ENCODE measurements at places on chromosomes 13 and 19. TPM values are rescaled to one million over a fixed set of nuclear protein-coding genes. Genes with fewer than 3 reads are reported as not detected.

DNA sequence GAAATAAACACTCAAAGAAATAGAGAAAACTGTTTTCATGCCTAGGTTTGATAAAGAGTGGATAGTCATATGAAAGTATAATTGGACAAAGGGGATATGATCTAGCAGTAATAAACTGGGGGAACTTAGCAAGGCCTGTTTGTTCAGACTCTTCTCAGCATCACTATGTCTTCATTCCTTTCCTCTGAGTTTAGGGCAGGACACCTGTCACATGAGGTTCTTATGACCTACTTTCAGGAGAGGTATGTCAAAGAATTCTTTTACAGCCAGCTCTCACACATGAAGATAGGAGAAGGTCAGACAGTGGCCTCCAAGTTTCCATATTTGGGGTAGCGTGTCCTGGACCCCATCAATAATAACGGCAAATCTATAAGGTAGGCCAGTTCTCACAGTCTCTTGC, 11.4 kb upstream of the RFXAP start:
- H3K36me3 ChIP-seq = no peaks in the 10 kb centered on the region
- DNase-seq = no peak
- no peaks in the 10 kb centered on the region for H3K27me3 ChIP-seq
- H3K27ac ChIP-seq = no peak overlapping the region
- H3K4me3 ChIP-seq = no peak overlapping the region

DNA sequence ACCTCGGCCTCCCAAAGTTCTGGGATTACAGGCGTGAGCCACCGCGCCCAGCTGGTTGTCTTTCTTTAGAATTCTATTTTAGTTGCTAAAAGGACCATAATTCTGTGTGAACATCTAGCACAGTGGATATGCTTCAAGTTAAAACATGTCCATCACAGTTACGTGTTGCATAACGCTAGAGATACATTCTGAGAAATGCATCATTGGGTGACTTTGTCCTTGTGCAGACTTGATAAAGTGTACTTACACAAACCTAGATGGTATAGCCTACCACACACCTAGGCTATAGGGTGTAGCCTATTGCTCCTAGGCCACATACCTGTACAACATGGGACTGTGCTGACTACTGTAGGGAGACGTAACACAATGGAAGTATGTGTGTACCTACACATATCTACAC, 35.4 kb downstream of the DOCK9 start:
- peaks cover 11% of the 10 kb centered on the region for H3K4me1 ChIP-seq
- H3K4me3 ChIP-seq = no peak overlapping the region
- peak overlapping the region; percentile 43 for H3K27ac ChIP-seq

ZNF181 gene
- total RNA-seq = 23.5 TPM

LRP3 gene
- 17.2 TPM for total RNA-seq

SRRM5 gene
- total RNA-seq = not detected

- no peak for DNase-seq
- H3K27ac ChIP-seq = no peak within 1 kb of the TSS
- H3K36me3 ChIP-seq = no peaks in the 10 kb centered on the region
- peaks cover 82% of the 10 kb centered on the region for H3K27me3 ChIP-seq
Measured at GRCh38 chr13:95552539-95553441, at the start of gene CLDN10. Gene CLDN10 (plus strand): TSS chr13:95552720. CDS start chr13:95552754, 34 bp downstream.

DNA sequence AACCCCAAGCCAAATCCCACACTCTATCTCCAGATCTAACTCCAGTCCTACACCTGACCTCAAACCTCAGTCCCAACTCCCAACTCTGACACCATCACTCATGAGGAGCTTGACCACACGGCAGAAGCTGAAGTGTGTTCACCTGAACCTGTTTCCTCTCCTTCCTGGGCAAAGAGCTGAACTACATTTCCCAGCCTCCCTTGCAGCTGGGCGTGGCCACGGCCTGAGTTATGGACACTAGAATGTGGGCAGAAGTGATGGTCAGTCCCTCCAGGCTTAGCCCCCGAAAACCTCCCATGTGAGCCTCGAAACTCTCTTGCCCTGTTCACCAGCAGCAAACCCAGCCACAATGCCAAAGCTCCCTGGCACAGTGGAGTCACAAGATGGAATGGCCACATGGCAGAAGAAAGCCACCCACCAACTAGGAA, 19.5 kb upstream of the MEIS3 start:
- H3K4me1 ChIP-seq = peaks cover 8% of the 10 kb centered on the region
- H3K4me3 ChIP-seq = no peak overlapping the region
- no peaks in the 10 kb centered on the region for H3K27me3 ChIP-seq
- no peak for DNase-seq
- H3K27ac ChIP-seq = no peak overlapping the region

DNA sequence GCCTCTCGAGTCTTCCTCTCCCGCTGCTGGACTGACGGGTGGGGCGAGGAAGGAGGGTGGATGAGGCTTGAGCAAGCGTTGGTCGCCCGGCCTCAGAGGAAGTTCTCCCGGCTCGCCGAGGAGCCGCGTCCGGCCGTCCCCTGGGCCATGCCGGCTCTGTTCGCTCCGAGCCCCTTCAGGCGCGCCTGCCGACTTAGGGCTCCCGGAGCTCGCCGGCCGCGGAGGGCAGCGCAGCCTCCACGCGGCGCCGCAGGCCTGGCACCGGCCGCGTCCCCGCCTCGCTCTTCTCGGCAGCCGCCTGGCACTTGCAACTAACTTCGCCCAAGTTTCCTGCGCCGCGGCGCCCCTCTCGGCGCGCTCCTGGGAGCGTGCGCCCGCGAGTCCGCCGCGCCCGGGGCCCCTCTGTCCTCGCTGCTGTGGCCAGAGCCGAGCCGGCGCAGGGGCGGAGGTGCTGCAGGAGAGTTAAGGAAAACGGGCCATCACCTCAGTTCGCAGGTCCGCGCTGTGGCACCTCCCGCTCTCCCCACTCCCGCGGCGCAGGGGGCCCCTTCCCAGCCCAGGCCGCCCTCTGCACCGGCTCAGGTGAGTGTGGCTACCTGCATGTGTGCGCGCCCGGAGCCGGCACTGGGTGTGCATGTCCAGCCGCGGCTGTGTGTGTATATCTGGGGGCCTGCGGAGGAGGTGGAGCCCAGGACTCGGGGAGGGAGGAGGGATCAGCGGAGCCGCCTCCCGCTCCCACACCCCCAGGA, 641 bp upstream of the SOX21 start:
- DNase-seq = no peak
- H3K4me3 ChIP-seq = peak overlapping the region; percentile 68
- H3K27me3 ChIP-seq = peaks cover 23% of the 10 kb centered on the region
- no peaks in the 10 kb centered on the region for H3K36me3 ChIP-seq

- H3K36me3 ChIP-seq = no peaks in the 10 kb centered on the region
- no peak overlapping the region for H3K4me3 ChIP-seq
- no peak overlapping the region for H3K27ac ChIP-seq
- DNase-seq = no peak
- no peaks in the 10 kb centered on the region for H3K4me1 ChIP-seq
Measured at GRCh38 chr13:71254384-71254783, 612.6 kb downstream of the DACH1 start.

DNA sequence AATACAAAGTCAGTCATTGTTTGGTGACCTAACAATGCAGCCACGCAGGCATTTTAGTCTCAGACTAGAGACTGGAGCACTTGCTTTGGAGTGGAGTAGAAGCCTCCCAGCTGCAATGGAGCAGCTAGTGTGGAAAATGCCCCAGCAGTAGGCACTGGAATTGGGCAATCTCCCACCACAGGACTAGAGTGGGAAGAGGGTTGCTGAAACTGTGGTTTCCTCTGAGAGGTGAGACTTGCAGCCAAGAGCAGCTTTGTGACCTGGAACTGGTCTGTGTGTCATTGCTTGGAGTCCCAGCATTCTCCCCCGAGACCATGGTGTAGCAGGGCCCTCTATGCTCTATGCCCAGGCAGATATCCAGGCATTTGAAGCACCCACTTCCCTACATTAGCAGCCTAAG, 556.3 kb downstream of the UQCRFS1 start:
- H3K27me3 ChIP-seq = no peaks in the 10 kb centered on the region
- no peak overlapping the region for H3K4me3 ChIP-seq
- H3K4me1 ChIP-seq = no peaks in the 10 kb centered on the region
- H3K27ac ChIP-seq = no peak overlapping the region
- H3K36me3 ChIP-seq = no peaks in the 10 kb centered on the region
- DNase-seq = no peak

ZNF329 gene
- 6.7 TPM for total RNA-seq

DNA sequence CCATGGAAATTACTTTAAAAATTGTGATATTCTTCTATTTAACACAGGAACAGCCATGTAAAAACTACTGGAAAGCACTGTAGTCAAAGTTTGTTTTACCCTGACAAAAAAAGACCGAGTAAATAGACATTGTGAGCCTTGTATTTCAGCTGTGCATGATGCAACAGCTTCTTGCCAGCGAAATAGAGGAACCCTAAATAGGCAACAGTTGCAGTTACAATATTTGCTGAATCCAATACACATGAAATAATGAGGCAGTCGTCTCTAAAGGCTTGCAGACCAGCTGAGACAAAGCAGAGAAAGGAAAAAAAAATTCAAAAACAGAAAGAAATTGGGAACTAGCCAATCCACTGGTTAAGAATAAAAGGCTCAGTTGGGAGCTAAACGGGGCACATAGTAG, 1001.1 kb downstream of the OLFM4 start:
- no peak overlapping the region for H3K27ac ChIP-seq
- no peaks in the 10 kb centered on the region for H3K27me3 ChIP-seq
- H3K4me1 ChIP-seq = no peaks in the 10 kb centered on the region
- no peaks in the 10 kb centered on the region for H3K36me3 ChIP-seq
- DNase-seq = no peak

DLEU7 gene
- not detected for total RNA-seq

GRCh38 chr19:36141039-36141927, 1.4 kb downstream of the CAPNS1 start:
- peaks cover 48% of the 10 kb centered on the region for H3K4me1 ChIP-seq
- peak; percentile 59 for DNase-seq
- peaks cover 17% of the 10 kb centered on the region for H3K36me3 ChIP-seq
- H3K4me3 ChIP-seq = peak overlapping the region; percentile 82
- H3K27ac ChIP-seq = peak overlapping the region; percentile 92

GRCh38 chr19:17846146-17846545, 1.6 kb downstream of the JAK3 start:
- peak overlapping the region; percentile 46 for H3K4me3 ChIP-seq
- H3K27ac ChIP-seq = no peak overlapping the region
- H3K36me3 ChIP-seq = no peaks in the 10 kb centered on the region
- no peak for DNase-seq

DNA sequence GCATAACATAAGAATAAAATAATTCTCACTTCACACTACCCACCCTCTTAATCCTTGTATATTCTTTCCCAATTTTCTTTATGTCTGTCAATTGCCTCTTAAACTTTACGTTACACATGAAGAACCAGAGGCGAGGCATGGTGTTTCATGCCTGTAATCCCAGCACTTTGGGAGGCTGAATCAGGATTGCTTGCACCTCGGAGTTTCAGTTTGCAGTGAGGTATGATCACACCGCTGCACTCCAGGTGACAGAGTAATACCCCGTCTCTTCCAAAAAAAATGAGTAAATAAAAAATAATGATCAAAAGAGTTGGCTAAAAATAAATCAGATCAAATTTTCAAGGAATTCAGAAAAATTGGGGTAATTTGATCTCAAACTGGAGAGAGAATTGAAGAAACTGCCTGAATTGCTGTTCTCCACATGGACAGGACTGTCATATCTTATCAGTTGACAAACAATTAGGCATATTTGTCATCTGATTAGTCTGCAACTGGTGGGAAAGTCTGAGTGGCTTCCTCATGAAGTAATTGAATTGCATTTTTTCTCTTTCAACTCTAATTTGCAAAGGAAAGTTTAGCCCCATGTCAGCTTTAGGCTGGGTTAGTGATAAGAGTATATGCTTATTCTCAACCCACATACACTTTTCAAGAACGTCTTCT, 302.9 kb downstream of the ITGBL1 start:
- H3K36me3 ChIP-seq = no peaks in the 10 kb centered on the region
- no peak for DNase-seq
- H3K4me3 ChIP-seq = no peak overlapping the region
- no peaks in the 10 kb centered on the region for H3K4me1 ChIP-seq
- H3K27me3 ChIP-seq = no peaks in the 10 kb centered on the region

GRCh38 chr19:29044037-29044436, 168.9 kb downstream of the UQCRFS1 start:
- H3K27ac ChIP-seq = no peak overlapping the region
- no peak overlapping the region for H3K4me3 ChIP-seq
- H3K27me3 ChIP-seq = no peaks in the 10 kb centered on the region
- DNase-seq = no peak
- no peaks in the 10 kb centered on the region for H3K36me3 ChIP-seq

DNA sequence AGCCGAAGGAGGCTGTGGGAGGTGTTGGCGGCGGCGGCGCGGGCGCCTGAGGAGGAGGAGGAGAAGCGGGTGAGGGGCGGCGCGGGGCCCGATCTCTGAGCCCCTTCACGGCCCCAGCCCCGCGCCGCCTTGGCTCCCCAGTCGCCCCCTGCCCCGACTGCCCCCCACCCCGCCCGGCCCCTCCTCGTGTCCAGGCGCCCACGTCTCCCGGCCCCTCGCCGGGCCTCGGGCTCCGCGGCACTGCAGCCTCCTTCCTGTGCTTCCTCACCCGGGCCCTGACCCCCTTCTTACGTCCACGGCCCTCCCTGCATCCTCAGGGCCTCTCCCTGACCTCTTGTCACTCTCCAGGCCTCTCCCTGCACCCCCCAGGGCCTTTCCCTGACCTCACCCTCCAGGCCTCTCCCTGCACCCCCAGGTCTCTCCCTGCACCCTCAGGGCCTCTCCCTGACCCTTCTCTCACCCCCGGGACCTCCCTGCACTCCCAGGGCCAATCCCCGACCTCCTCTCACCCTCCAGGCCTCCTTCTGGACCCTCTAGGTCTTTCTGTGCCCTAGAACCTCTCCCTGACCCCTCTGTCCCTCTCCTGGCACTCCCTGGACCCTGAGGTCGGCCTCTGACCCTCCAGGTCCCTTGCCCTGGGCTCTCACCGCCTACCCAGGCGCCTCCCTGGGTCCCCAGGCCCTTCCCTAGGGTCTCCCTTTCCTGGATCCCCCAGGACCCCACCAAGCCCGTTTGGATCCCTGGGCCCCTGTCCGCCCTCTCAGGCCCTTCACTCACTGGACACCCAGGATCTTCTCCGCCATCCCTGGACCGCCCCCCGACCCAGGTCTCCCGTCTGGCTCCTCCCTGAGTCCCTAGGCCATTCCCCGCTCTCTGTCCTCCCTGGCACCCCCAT, 460 bp downstream of the KMT5C start:
- peak overlapping the region; percentile 92 for H3K27ac ChIP-seq
- H3K36me3 ChIP-seq = peaks cover 8% of the 10 kb centered on the region
- H3K4me3 ChIP-seq = peak overlapping the region; percentile 70
- H3K4me1 ChIP-seq = peaks cover 18% of the 10 kb centered on the region

TMEM150B gene
- total RNA-seq = not detected

SIGLEC5 gene
- 0.94 TPM for total RNA-seq
